ENCODE measurements at places on chromosomes 16 and 17. TPM values are rescaled to one million over a fixed set of nuclear protein-coding genes. Genes with fewer than 3 reads are reported as not detected.

- no peaks in the 10 kb centered on the region for H3K27me3 ChIP-seq
- H3K36me3 ChIP-seq = no peaks in the 10 kb centered on the region
- DNase-seq = peak; percentile 93
- peaks cover 5% of the 10 kb centered on the region for H3K4me1 ChIP-seq
Observed at GRCh38 chr17:8326511-8327302, 12.9 kb upstream of the ODF4 start.

Gene PIK3R6
- not detected for total RNA-seq

DNA sequence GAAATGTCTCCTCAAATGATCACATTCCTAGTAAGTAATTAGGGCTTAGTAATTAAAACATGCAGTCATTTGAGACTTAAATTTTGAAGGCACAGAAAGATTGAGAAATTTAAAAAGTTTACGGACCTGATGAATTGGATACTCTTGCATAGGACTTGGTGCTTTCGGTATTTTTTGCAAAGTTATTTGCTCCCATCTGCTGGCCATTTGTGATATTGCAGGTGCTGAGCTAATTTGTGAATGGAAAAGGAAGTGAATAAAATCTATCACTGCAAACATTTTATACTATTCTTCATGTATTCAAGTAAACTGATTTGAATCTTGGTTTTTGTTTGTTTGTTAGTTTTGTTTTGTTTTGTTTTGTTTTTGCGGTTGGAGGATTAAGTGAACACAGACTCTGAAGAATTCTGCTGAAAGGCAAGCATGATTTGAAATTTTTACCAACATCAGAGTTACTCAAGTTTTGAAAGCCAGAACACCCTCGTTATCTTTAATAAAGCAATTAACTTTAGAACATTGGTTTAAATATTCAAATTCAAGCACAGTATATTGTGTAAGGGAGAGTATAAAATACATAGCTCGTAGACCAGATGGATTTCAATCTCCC lies 689.5 kb upstream of the RBFOX1 start:
- H3K4me3 ChIP-seq = no peak overlapping the region
- no peak overlapping the region for H3K27ac ChIP-seq
- H3K4me1 ChIP-seq = no peaks in the 10 kb centered on the region
- no peak for DNase-seq
- H3K36me3 ChIP-seq = no peaks in the 10 kb centered on the region

GRCh38 chr16:10897134-10897533 lies 20.1 kb downstream of the CIITA start:
- no peaks in the 10 kb centered on the region for H3K27me3 ChIP-seq
- H3K4me1 ChIP-seq = no peaks in the 10 kb centered on the region
- no peaks in the 10 kb centered on the region for H3K36me3 ChIP-seq
- no peak overlapping the region for H3K4me3 ChIP-seq

GRCh38 chr17:10115536-10115932 lies 82.9 kb downstream of the GAS7 start:
- H3K27ac ChIP-seq = peak overlapping the region; percentile 91
- no peak for DNase-seq
- no peak overlapping the region for H3K4me3 ChIP-seq
- peaks cover 9% of the 10 kb centered on the region for H3K4me1 ChIP-seq
- H3K36me3 ChIP-seq = no peaks in the 10 kb centered on the region

Gene SCARF1
- total RNA-seq = 0.88 TPM

DNA sequence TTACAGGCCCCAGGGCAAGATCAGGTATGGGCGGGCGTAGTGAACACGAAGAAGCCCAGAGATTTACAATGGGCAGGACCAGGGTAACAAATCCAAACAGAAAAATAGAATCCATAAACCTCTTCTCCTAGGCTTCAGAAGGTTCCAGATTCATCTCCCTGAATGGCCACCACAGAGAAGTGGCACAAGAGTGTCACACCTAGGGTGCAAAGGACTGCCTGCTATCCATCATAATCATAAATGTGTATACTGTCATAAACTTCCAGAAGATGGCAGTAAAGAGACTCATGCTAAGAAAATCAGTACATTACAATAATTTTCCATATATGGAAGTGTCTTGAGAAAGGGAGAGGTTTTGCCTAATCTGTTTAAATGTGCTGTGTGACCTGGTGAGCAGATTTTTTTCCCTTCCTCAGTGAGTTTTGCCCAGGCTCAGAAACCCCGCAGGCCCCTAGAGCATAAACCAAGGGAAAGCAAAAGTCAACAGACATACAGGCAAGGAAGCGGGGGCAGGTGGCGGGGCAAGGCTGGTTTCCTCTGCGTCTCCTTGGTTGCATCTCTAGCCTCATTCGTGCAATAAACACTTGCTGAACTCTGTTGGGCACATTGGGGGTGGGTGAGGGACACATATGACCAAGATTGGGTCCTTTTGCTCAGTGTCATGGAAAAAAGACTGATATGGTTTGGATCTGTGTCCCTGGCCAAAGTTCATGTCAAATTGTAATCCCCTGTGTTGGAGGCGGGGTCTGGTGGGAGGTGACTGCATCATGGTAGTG lies 92.0 kb upstream of the CDH5 start:
- H3K36me3 ChIP-seq = no peaks in the 10 kb centered on the region
- H3K4me1 ChIP-seq = peaks cover 21% of the 10 kb centered on the region
- DNase-seq = peak; percentile 87
- H3K27ac ChIP-seq = no peak overlapping the region
- H3K4me3 ChIP-seq = no peak overlapping the region

Gene HIRIP3
- 3.5 TPM for total RNA-seq

DNA sequence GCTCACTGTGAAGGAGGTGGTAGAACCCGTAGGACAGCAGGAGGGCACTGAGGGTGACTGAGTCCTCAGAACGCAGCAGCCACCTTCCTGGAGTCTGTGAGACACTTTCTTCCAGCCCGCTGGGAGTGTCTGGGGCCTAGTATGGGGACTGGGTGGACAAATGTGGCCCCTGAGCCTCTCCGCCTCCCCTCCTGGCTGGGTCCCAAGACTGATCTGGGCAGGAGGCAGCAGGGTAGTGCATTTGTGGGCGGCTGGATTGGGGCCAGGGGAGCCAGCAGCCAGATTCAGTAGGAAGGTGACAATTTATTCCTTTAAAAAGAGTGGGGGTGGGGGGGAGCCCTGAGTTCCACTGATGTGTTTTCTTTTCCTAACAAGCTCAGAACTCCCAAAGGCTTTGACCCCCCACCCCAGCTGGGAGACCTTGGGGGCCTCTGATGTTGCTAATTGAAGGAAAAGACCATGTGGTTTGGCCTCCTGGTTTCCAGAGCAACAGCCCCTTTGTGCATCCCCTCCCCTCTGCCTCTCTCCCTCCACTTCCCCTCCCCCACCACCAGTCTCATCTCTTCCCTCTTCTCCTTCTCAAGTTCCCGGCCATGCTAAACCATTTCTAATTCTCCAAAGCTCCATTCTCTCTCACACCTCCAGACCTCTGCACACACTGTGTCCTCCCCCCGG lies 4.4 kb downstream of the CLEC19A start:
- no peak overlapping the region for H3K4me3 ChIP-seq
- peak; percentile 52 for DNase-seq
- H3K27ac ChIP-seq = no peak overlapping the region
- H3K36me3 ChIP-seq = no peaks in the 10 kb centered on the region
- no peaks in the 10 kb centered on the region for H3K4me1 ChIP-seq
- no peaks in the 10 kb centered on the region for H3K27me3 ChIP-seq

Gene ST6GALNAC2
- 0.59 TPM for total RNA-seq

Gene KRTAP4-4
- total RNA-seq = not detected

Gene IKZF3
- total RNA-seq = not detected

DNA sequence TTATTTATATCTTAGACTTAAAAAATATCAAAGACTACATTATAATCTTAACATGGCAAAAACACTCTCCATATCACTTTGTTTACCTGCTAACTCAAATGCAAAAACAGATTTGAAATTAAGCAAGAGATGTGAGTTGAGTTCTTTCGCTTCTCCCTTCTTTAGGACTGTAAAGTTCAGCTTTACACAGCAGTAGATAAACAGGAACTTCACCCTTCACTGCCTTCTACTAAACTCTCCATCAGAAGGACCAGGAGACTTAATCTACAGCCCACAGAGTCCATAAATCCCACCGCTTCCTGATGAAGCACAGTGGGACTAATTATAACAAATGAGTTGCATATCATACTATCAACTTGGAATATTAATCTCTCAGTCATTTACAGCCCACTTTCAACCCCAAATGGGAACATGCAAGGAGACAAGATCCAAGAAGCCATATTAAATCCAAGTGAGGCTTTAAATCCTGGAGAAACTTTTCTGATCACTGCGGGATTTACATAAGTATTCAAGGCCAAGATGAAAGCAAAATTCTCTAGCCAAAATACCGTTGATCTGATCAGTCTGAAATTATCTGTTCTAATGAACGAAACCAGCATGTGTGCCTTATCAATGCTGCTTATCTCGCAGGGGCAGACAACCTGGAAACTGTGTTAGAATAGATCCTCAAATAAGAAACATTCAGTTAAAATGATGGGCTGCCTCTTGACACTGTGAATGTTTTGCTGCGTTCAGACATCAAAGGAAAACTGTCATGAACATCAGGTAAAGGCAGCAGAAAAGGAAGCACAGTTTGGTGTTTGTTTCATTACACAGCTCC lies 1.6 kb downstream of the AMFR start:
- H3K4me3 ChIP-seq = peak overlapping the region; percentile 84
- peak overlapping the region; percentile 69 for H3K27ac ChIP-seq
- no peak for DNase-seq
- no peaks in the 10 kb centered on the region for H3K36me3 ChIP-seq

- H3K27ac ChIP-seq = no peak overlapping the region
- no peaks in the 10 kb centered on the region for H3K4me1 ChIP-seq
- no peaks in the 10 kb centered on the region for H3K36me3 ChIP-seq
- no peak for DNase-seq
Observed at GRCh38 chr16:47363761-47364160, 97.1 kb downstream of the ITFG1 start.

Gene HSD3B7
- 45.6 TPM for total RNA-seq

DNA sequence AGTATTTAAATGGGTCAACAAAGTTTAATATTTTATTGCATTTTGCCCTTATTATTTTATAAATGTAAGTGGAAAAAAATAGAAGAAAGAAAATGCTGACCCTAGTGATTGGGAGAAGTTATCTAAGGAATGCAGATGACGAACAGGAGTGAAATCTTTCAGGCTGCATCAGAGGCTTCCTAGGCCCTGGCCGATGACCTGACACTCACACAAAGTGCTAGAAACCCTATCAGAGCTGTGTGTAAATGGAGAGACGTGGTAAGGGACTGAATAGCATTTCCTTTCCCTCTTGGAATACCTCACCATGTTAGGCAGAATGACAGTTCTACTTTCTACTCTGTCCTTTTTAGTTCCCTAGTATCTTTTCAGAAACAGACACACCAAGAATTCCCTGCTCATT lies 44.9 kb upstream of the CNEP1R1 start:
- no peaks in the 10 kb centered on the region for H3K27me3 ChIP-seq
- no peaks in the 10 kb centered on the region for H3K4me1 ChIP-seq
- H3K36me3 ChIP-seq = no peaks in the 10 kb centered on the region
